ENCODE measurements at places on chromosomes 5 and 9.

- no peak for DNase-seq
Observed at GRCh38 chr9:138065287-138065686, 187.7 kb downstream of the CACNA1B start.

GRCh38 chr5:120139039-120139438 is 325.1 kb upstream of the PRR16 start:
- DNase-seq = peak; percentile 97

- no peak for DNase-seq
Observed at GRCh38 chr5:18141222-18141621, 507.0 kb downstream of the TAF11L14 start.

DNA sequence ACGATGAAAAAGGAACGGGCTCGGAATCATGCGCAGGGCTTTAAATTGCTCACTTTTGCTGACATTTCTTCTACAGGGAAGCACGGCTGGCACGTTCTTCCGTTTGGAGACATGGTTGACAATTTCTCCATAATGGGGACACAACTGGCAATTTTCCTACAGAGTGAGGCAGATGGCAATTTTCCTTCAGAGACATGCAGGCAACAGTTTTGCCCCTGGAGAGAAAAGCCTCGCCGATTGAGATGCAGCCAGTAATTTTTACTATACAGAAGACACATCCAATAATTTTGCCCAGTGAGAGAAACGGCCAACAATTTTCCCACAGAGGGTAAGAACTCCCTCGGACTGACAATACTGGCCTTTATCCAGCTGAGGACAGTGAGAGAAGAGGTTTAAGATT is 90.9 kb upstream of the GPR151 start:
- no peak for DNase-seq

- DNase-seq = no peak
Observed at GRCh38 chr9:89984214-89984613, 379.4 kb downstream of the GADD45G start.

DNA sequence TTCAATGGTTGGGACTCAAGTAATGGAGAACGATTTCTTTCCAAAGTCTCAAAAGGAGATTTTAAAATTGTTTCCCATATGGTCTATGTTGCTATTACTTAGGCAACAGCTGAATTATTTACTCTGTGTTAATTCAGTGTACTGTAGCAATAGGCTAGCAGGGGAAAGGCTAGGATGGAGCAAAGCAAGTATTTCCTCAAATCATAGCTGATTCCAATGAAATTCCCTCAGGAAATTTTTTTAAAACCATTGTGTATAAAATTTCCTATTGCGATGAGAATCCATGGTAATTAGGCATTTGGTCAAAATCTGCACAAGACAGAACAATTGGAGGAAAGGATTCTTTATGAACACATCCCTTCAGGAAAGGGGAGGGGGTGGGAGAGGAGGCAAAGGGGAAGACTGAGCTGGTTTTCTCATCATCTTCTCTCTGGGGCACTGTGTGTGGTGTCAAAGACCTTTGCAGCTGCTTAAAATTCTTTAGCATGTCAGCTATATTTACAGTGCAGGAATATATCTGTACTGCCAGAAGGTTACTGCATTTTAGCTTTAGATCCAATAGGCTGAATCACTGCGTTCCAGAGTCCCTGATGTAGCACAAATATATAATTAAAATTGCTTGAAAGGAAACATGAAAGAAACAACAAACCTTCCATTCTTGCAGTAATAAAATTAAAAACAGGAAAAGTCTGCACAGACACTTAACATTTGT is 95.3 kb downstream of the ZNF608 start:
- peak; percentile 89 for DNase-seq

GRCh38 chr9:91295357-91295756 is 66.4 kb downstream of the AUH start:
- no peak for DNase-seq

DNA sequence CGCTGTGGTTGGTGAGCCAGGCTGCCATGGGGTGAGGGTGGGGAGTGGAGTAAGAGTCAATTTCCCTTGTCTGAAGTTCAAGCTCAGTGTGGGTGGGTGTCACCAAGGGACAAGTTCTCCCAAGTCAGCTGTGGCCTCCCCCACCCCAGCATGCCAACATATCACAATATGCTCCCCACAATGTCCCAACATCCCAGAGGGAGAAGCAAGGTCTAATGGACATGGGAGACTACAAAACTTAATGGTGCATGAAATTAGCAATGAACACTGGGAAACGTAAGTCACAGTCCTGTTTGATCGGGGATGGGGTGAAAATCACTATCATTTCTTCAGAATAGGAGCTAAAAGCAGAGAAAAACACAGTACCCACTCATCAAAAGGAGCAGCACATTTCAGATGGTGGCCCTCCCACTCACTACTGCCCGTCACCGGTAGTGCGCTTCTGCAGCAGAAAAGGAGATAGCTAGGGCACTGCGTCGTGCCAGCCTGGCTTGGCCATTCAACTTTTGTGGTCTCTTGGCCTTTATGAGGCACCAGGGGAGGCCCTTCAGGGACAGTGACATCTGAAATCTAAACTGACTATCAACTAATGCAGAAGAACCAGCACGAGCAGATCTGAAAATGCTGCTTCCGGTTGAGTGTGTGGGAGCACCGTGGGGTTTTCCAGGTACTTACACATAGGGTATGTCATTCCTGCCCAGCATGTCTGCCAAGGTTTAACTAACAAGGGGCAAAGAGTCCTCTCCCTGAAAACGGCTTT is 20.5 kb upstream of the NDFIP1 start:
- DNase-seq = no peak

DNA sequence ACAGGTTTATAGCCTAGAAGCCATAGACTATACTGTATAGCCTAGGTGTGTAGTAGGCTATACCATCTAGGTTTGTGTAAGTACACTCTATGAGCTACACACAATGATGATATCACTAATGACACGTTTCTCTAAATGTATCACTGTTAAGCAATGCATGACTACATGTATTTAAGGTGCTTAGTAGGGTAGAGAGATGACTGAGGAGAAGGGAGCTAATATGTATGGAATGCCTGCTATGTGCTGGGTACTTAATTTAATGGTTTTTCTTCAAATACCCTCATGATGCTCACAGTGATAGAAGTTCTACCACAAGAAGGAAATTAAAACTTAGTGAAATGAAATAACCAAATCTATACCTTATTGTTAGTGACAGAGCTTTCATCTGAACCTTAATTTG is 1785.5 kb downstream of the EFNA5 start:
- DNase-seq = no peak

DNA sequence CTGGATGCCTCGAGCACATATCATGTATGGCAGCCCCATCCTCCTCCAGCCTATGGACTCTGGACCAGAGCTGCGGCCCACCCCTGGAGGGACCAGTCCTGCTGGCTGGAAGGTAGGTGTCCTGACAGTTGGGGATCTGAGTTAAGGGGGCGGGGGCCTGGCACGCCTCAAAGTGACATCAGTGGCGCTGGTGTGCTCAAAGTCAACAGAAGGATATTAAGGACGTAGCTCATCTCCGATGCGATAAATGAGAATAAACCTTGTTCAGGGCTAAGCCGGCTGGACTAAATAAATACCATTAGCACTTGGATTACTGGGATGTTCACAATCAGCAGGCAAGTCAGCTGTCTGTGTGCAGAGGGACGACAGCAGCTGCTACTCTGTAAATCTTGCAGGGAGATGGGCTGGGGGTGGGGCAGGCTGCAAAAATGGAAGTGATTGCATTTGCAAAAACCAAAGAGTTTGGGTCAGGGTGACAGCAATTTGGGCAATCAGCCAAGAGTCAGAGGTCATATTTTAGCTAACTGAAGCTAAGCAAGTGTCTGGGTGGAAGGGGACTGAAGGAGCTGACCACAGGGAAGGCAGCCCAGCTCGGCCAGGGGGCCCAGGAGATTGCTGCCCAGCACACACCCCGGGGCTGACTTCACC is 80.0 kb upstream of the LRRTM2 start:
- no peak for DNase-seq

GRCh38 chr9:128593039-128593438 is 40.7 kb downstream of the SPTAN1 start:
- no peak for DNase-seq

GRCh38 chr5:140733098-140733497 is 32.9 kb downstream of the ZMAT2 start:
- no peak for DNase-seq

- DNase-seq = no peak
Observed at GRCh38 chr9:6415266-6415665, 2.3 kb downstream of the UHRF2 start.

GRCh38 chr9:19922476-19923118 is 133.8 kb upstream of the SLC24A2 start:
- peak; percentile 43 for DNase-seq

- no peak for DNase-seq
Observed at GRCh38 chr5:6386271-6386670, 7.9 kb upstream of the MED10 start.

GRCh38 chr5:83265318-83265717 is 188.0 kb downstream of the XRCC4 start:
- DNase-seq = peak; percentile 57

DNA sequence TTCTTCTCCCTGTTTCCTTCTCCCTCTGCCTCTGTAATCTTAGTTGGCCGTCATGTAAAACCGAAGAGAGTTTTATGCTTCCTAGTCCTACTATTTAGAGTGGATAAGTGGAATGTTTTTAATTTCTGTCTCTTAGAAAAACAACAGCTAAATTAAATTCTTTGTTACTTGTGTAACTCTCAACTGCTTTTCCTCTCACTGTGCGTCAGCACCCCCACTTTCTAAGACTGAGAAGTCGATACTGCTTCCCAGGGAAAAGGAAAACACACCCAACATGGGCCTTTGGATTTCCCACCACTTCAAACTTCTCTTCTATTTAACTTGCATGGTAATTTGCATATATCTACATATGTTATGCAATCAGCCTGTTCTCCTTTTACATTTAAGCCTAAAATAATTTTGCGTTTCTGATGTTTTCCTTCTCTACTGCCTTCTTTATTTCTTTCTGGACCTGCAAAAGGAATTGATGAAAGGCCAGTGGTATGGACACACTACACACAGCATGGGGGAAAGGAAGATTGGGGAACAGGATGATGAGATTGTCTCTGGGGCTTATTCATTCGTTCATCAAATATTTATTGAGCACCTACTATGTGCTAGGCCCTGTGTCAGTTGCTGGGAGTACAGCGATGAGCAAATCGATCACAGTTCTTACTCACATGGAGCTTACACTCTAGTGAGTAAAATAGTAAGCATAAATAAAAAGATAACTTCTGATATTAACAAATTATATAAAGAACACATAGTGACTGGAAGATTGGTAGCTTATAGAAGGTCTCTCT is 52.5 kb upstream of the CTNNA1 start:
- peak; percentile 35 for DNase-seq
